ENCODE measurements at places on chromosomes 3 and 15. TPM values are rescaled to one million over a fixed set of nuclear protein-coding genes. Genes with fewer than 3 reads are reported as not detected.

IMPG2 gene
- not detected for total RNA-seq

ZNF660 gene
- 6.1 TPM for total RNA-seq

MUC4 gene
- total RNA-seq: 1.3 TPM

TRPM1 gene
- total RNA-seq: not detected

CDHR4 gene
- total RNA-seq: not detected

ZDHHC19 gene
- not detected for total RNA-seq

PLSCR2 gene
- total RNA-seq: not detected

GHSR gene
- total RNA-seq: not detected

SLC12A8 gene
- total RNA-seq: 15.9 TPM

MED12L gene
- total RNA-seq: 25.0 TPM

GABPB1 gene
- 42.8 TPM for total RNA-seq

GOLGA6A gene
- total RNA-seq: 2.1 TPM

POU1F1 gene
- not detected for total RNA-seq

EFCC1 gene
- total RNA-seq: not detected

ARNT2 gene
- total RNA-seq: 11.6 TPM

MKRN3 gene
- total RNA-seq: not detected

SMAD3 gene
- 11.6 TPM for total RNA-seq

BFSP2 gene
- not detected for total RNA-seq

THSD4 gene
- 7.2 TPM for total RNA-seq

ACOX2 gene
- total RNA-seq: 0.31 TPM

SNX33 gene
- total RNA-seq: 21.2 TPM

HACL1 gene
- total RNA-seq: 33.5 TPM

CPNE4 gene
- total RNA-seq: 4.1 TPM

SKOR1 gene
- 0.17 TPM for total RNA-seq

CADM2 gene
- 13.3 TPM for total RNA-seq

GPR156 gene
- total RNA-seq: 4.7 TPM

PPIB gene
- total RNA-seq: 372 TPM

TM6SF1 gene
- total RNA-seq: 1.8 TPM

DNAJC19 gene
- total RNA-seq: 33.4 TPM

CPLX3 gene
- total RNA-seq: 0.66 TPM

TRIM42 gene
- total RNA-seq: not detected

GCSAM gene
- not detected for total RNA-seq

STRIT1 gene
- total RNA-seq: not detected

CTXN2 gene
- not detected for total RNA-seq
